ENCODE measurements at places on chromosomes 6 and 20.

GRCh38 chr20:48789185-48789668 lies 38.6 kb downstream of the PREX1 start:
- DNase-seq: no peak

GRCh38 chr20:11646359-11646758 lies 271.3 kb upstream of the BTBD3 start:
- no peak for DNase-seq

- no peak for DNase-seq
Observed at GRCh38 chr6:4660377-4661321, 115.6 kb upstream of the CDYL start.

DNA sequence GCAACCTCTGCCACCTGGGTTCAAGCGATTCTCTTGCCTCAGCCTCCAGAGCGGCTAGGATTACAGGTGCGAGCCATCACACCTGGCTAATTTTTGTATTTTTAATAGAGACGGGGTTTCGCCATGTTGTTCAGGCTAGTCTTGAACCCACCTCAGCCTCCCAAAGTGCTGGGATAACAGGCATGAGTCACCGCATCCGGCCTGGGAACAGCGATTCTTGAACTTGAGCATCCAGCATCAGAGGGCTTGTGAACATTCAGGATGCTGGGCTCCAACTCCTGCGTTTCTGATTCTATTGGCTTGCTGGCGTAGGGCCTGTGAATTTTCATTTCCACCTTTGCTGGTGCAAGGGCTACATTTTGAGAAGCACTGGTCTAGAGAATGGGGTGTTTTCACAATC lies 24.5 kb upstream of the PIM1 start:
- no peak for DNase-seq

- DNase-seq: no peak
Observed at GRCh38 chr6:155420492-155420891, 35.1 kb downstream of the NOX3 start.

GRCh38 chr6:46026307-46026706 lies 10.6 kb upstream of the CLIC5 start:
- no peak for DNase-seq

GRCh38 chr20:25389401-25389857 lies 1.2 kb downstream of the ABHD12 start:
- peak; percentile 29 for DNase-seq

- no peak for DNase-seq
Observed at GRCh38 chr20:63553933-63554290, at the start of gene FNDC11. FNDC11 (plus strand) TSS chr20:63554159; CDS start chr20:63555664, 1,505 bp downstream.

DNA sequence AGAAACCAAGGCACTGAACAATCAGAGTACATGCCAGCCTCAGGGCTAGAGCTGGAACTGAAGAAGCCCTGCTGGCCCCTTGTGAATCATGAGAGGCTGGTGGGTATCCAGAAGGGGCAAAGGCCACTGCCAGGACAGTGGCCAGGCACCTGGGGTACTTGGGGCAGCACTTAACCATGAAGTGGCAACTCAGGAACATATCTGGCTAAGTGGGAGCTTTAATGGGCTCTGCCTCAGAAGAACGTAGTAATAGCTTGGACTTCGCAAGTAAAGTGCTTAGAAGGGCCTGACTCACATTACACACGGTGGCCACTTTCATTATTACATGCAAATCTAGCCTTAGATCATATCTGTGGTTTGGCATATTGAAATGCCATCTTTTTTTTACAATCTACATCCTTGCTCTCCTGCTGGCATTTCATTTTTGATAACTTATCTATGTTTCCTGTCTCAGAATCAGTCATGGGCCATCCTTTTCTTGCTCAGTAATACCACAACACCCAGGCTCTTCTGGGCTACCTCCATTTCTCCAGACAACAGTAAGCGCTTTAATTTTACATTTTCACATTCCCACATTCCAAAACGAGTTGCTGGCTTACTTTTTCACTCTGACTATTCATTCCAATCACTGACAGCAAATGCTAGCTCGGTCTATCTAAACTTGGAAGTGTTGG lies 21.6 kb downstream of the NAPB start:
- no peak for DNase-seq

Measured in ELF-1 (cell line).